ENCODE measurements at places on chromosomes 2 and 18. TPM values are rescaled to one million over a fixed set of nuclear protein-coding genes. Genes with fewer than 3 reads are reported as not detected.

The CRYGD gene
- polyA plus RNA-seq, result not detected

DNA sequence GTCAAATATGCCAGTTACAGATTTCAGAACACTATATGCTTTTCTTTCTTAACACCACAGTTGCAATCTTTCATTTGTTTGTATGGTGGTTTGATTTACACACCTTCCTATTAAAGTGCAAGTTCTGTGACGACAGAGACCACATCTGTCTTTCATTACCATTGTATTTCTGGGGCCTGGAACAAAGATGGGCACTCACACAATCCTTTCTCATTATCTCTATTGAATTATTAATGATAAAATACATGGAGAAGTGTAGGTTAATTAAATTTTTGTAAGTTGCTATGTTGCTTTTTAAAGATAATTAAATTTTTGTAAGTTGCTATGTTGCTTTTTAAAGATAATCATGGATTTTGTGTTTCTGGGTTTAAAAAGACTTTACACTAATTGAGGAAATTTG lies 79.9 kb downstream of the KCTD18 start:
- DNase-seq, result no peak

- DNase-seq, result no peak
Observed at GRCh38 chr2:219598308-219599078, 836 bp downstream of the STK11IP start.

DNA sequence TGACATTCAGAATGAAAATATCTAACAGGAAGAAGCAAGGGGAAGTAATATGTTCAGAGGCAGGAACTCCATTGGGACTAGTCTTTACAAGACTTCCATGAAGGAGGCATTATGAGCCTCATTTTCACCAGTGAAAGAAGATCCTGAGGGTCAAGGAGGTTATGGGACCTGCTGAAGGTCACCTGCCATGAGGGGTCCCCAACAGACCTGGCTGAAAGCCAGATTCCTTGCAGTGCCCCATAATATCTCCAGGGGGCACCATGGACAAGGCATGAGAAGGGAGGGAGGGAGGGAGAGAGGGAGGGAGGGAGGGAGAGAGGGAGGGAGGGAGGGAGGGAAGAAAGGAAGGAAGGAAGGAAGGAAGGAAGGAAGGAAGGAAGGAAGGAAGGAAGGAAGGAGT lies 27.9 kb downstream of the XDH start:
- no peak for DNase-seq

DNA sequence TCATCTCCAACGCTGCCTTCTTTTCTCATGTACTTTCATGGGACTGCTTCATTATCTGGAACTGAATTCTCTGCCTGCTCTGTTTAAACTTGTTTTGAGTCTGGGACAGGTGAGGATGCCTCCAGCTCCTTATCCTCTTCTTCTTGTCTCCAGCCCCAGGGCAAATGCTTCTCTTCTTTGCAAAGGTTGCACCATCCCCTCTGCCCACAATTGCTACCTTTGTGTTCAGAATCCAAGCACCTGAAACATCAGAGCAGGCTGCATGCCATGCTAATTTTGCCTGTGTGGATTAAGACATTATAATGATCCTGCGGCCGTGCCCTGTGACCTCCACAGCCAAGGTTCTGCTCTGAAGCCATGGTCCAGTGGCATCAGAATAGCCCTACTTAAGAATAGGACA lies 309.5 kb downstream of the EPHA4 start:
- no peak for DNase-seq

DNA sequence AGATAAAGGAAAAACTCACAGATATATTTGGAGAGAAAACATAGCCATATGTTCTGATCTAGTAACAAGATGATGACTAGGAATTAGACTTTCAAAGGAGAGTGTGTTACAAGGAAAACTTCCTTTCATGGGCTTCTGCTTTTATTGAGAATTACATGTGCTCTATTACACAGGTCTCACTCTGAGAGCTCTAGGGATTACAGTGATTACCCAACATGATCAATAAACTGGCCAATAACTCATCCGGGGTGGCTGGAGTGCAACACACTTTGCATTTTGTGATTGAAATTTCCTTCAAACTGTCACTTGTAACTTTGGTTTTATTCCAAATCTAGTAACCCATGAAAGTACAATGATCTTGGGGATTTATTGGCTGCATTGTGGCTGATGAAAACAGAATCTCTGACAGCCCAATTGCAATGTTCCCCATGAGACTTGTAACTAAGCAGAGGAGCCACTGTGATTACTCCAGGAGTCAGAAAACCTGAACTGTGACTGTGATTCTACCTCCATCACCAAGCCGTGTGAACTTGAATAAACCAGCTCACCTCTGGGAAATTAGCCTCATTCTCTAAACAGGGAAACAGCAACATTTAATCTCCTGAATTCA lies 40.2 kb upstream of the LRRC30 start:
- no peak for DNase-seq

DNA sequence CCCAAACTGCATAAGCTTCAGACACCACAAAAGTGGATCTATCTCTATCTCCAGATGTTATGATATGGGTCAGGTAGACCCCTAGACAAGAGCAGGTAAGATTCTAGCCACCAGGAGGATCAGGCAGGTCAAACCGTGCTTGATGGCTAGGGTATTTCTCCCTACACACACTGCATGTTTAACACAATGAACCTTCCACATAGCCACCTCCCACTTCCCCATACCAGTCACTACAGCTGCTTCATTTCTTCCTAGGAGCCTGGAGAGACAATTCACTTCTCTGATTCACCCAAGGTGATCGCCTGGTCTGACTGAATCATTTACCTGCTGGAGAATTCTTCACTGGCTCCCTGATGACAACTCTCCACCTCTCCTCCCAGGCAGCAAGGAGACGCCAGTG lies 66.0 kb upstream of the MYCN start:
- DNase-seq, result no peak

GRCh38 chr18:70165936-70166335 lies 39.6 kb downstream of the RTTN start:
- no peak for DNase-seq

DNA sequence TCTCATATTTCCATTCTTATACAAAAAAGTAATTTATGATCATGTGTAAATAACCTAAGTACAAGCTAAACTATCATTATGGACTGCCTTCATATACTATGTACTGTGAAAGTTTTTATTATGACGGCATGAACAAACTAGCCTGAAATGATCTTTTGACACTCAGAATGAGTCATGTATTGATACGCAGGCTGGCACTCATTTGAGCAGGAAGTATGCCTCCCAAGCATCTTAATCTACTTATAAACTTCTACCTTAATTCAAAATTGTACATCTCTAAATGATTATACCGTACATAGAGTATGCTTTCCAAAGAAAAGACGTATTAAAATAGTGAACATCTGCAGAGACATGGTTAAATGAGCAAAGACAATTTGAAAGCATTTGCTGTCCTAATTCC lies 207.1 kb upstream of the SPOPL start:
- no peak for DNase-seq

DNA sequence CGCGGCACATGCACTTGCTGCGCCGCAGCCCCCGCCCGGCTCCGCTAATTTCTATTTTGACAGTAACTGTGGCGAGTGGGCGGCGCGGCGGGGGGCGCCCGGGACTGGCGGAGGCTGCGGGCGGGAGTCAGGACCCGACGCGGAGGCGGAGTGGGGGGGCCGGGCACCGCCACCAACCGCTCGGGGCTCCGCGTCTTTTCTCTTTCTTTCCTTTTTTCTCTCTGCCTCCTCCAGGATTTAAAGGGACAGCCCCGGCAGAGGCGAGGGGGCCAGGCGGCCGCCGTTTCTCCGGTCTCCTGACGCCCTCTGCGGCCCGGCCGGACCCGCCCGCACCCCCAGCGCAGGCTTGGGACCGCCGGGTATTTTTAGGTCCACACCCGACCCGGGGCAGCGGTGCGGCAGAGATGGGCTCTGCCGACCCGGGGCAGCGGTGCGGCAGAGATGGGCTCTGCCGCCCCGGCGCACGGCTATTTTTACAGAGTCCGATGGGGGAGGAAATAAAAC lies 460 bp upstream of the ZBTB7C start:
- DNase-seq, result peak; percentile 20

The RAD51AP2 gene
- 0.08 TPM for polyA plus RNA-seq

DNA sequence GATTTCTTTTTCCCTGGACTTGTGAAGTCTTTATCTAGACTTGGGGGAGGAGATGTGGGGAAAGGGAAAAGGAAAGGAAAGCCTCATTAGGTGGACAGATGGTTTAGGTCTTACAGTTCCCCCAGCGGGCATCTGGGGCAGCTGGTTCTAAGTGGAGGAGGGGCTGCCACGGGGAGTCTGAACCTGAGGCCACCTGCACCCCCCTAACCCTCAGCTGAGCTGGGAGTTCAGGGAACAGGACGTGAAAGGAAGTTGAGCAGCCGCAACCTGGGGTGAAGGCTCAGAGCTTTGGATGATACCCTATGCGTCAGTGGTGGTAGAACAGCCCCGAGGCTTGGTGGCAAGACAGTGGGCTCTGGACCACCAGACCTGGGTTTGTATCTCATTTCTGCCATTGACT lies 26.8 kb downstream of the ITM2C start:
- no peak for DNase-seq

DNA sequence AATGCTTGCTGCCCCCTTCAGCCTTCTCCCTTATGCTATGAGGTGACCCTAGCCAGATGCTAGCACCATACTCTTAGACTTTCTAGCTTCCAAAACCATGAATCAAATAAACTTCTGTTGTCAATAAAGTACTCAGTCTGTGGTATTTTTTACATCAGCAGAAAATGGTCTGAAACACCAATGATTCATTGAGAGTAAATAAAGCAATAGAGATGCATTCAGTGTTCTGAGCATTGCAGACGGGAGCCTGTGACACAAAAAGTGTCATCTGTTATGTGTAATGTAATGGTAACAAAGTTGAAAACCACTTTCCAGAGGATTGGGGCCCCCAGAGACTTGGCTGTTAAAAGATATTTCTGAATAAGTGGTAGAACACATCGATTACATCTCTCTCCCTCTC lies 758.0 kb upstream of the NRXN1 start:
- DNase-seq, result no peak

- DNase-seq, result no peak
Observed at GRCh38 chr2:25301453-25302352, 40.0 kb downstream of the DNMT3A start.

- DNase-seq, result no peak
Observed at GRCh38 chr2:191190861-191191552, 40.2 kb upstream of the STAT4 start.

The SERPINE2 gene
- polyA plus RNA-seq, result 2.8 TPM

DNA sequence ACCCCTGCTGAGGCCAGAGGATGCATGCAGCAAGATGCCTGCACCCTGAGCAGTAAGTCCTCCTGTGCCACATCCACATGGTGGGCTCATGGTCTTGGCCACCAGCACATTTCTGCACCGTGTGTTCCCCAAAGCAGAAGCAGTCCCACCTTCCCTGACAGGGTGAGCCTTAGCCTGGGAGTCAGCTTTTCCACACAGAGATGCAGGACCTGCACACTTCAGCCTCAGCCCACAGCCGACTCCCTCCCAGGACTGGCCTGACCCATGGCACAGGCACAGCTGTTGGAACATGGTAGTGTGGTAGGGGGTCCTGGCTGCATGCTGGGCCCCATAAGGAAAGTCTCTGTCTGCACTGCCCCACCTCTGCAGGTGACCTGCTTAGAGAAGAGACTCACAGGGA lies 5.0 kb downstream of the SNED1 start:
- DNase-seq, result no peak

- no peak for DNase-seq
Observed at GRCh38 chr2:187180529-187180928, 267.5 kb downstream of the CALCRL start.

DNA sequence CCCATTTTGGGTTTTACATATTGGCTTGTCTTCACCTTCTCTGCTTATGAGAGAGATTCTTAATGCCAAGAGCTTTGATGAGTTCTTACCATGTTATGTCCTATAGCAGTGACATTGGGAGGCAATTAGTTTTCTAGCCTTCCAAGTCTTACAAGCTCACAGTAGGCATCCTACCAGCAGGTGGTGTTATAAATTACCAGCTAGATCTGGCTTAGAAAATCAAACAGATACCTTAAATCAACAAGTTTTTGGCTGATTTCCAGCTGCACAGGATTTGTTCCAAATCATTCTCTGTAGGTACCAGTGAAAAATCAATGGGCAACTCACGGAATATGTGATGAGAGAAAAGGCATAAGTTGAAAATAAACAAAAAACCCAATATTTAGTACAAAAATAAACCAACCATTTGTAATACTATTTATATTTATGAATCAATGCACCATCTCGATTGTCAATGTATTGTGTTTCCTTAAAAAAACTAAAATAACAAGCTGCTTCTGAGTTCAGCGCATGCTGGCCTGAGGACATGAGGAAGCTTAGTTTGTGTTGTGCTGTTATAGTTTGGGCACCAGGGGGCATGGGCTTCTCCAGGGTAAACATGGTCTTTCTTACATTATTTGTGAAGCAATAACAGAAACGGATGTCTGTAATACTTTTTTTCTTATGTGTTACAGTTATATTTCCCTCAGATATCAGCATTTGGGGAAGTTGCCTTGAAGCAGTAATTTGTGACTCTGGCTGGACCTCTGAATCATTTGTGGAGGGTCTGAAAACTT lies 34.1 kb upstream of the NXPH2 start:
- DNase-seq, result no peak

GRCh38 chr2:18791172-18791797 lies 201.9 kb upstream of the NT5C1B start:
- peak; percentile 32 for DNase-seq

GRCh38 chr2:128563348-128563687 lies 244.7 kb upstream of the HS6ST1 start:
- no peak for DNase-seq

The SPP2 gene
- polyA plus RNA-seq, result not detected

DNA sequence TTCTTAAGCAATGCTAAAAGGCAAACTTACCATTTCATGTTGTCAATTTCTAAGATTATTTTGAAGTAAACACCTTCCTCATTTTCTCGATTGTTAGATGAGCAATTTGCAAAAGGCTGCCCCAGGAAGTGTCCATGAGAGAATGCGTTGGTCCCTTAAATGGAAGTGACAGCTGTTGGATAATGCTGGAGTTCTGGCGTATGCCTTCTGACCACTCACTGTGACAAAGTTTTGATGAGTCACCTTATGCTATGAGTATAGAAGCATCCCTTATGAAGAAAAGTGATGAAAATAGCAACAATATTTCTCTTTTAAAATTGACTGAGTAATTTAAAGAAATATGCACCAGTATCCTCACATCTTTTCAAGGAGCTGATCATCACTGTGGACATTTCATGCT lies 1497.5 kb downstream of the DPP10 start:
- no peak for DNase-seq
